ENCODE measurements at places on chromosomes 16 and 17.

GRCh38 chr16:3171855-3172593 lies 16.0 kb upstream of the OR1F1 start:
- peak; percentile 82 for DNase-seq

DNA sequence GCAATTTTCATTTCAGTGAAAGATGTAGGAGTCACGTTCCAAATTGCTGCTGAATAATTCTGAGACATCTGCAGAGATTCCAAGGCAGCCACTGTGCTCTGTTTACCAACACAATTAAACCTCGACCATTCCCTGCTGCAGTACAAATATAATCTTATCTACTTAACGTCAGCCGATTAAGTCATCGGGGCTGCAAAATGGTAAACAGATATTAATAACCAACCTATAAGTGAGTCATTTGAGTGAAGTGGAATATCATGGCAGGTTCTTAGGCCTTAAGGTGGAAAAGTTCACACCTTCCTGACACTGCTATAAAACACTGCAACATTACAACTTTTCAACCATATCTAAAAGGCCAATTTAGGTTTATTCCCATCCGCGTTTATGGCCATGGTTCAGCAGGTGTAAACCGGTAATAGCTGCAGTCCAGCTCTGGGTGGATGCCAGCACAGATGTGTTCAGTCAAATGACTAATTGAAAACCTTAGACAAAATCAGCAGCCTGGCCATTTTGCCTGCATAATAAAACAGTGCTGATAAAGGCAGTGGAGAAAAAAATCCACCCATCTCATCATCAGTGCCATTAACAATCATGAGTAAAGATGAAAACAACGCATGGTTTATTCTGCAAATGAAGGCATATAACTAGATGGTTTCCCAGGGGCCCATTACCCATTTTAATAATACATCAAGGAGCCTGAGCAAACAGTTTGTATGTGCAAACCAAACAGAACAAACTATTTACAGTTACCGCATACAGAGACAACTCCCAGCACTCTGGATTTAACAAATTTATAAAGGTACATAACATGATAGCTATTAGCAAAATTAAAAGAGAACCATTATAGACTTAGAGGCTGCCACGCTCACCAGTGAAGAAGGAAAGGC lies 202.9 kb upstream of the IRX3 start:
- DNase-seq = no peak

- no peak for DNase-seq
Observed at GRCh38 chr16:19329932-19330331, 44.4 kb downstream of the CLEC19A start.

GRCh38 chr17:81101614-81102306 lies 63.5 kb upstream of the PVALEF start:
- peak; percentile 91 for DNase-seq

GRCh38 chr16:89089120-89089519 lies 4.5 kb upstream of the ACSF3 start:
- DNase-seq = no peak

- no peak for DNase-seq
Observed at GRCh38 chr17:78239489-78239931, 8.1 kb downstream of the TMEM235 start.

- DNase-seq = no peak
Observed at GRCh38 chr17:78831688-78832540, 8.7 kb downstream of the USP36 start.

DNA sequence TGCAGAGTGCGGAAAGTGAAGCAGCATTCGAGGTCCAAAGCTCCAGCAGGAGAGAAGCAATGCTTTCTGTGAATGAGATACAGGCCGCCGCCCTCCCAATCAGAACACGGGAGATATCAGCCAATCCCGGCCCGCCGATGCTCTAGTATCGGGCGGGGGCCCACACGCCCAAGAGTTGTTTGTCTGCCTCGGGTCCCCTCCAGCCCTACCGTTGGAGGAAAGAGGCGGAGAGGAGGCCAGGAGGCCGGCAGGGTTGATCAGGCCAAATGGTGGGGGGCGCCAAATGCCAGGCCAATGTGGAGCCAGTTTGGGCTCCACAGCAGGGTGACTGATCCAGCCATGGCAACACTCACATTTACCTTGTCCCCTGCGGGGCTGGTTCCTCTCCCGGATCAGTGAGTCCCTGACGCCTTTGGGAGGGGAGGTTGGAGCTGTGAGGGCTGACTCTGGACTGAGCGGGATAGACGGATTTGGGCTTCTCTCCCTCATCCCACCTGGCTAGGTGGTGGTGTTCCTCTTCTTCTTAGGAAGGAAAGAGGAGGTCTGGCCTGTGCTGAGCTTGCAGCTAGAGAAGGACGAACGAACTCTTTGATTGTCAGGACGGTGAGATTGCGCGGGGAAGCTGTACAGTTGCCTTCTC lies 10.4 kb upstream of the CUEDC1 start:
- no peak for DNase-seq

DNA sequence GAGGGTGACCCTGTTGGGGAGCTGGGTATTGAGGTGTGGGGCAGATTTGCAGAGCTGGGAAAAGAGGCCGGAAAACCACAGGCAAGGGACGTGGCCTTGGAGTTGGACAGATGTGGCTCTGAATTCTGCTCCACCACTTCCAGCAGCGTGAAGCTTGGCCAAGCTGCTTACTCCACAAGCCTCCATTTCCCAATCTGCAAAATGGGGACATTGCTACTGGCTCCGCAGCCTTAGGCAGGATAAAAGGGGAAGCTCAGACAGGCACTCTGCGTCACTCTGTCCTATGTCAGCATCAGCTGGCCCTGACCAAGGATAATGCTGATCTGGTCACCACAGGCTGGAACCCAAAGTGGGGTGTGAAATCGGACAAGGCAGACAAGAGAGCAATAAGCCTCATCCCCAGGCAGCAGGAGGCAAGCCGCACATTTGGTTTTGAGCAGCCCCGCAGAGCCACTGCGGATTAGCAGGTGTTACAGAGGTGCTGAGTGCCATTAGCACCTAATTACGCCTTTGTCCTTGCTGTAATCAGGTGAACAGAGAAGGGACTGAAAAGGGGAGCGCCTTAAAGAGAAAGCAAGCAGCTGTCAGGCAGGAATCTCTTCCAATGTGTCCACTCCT lies 54.8 kb downstream of the SDK2 start:
- DNase-seq = no peak

DNA sequence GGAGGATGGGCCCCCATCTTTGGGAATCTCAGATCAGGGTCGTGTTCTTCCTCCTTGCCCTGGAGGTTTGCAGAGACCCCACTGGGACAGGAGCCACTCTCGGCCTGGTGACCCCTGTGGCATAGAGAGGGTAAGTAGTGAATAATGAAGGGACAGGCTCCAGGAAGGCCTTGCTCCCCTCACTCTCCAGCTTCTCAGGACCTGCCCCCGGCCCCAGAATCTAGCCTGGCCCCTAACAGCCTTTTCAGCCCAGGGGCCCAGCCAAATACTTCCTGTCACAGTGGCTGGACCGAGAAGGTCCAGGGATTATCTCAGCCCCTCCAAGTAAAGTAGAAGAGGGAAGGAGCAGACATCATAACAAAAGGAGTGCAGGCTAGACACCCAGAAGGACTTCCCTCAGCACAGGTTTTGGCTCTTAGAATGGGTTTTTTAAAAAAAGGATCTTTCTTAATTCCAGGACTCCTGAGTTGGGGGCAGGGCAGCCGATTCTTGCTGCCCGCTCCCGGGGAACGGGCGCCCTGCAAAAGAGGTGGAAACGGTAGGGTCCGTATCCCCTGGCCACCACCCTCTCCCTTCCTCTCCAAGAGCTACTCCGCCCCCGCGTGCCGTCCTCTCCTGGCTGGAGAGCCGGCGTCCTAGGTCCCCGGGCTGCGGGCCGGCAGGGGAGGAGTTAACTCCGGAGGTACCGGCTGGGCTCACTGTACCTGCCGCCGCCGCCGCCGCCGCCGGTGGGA lies 559 bp upstream of the NXPH3 start:
- DNase-seq = no peak

DNA sequence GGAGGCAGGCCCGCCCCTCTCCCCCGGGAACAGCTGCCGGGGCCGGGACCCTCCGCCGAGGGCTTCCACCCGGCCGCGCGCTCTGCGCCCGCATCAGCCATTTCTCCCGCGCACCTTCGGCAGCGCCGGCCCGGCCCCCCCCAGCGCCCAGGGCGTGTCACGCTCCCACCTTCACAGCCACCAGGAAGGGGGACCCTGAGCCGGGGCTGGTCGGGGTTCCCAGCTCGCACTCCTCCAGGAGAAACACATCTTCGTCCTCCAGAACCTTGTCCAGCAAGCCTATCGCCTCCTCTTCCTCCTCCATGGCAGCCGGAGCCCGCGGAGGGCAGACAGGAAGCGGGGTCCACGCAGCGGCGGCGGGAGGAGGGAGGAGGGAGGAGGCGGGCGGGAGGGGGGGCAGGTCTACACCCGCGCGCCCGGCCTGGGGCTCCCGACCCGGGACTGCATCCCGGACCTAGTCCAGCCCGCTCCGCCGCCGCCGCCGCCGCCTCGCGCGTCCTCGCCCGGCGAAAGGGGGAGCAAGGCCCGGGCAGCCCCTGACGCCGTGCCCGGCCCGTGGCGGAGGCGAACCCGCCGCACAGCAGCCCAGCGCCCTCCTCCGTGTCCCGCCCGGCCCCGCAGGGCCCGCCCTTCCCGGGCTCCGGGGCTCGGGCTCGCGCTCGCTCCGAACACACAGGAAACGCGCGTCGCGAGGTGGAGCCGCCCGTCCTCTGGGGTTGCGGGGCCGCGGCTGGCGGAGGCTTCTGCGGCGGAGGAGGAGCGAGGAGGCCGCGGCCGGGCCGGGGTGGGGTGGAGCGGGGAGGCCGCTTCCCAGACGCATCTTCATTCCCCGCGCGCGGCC lies 70.8 kb downstream of the ABR start:
- DNase-seq = peak; percentile 66

- DNase-seq = peak; percentile 41
Observed at GRCh38 chr17:49035470-49036269, 38.5 kb downstream of the IGF2BP1 start.

DNA sequence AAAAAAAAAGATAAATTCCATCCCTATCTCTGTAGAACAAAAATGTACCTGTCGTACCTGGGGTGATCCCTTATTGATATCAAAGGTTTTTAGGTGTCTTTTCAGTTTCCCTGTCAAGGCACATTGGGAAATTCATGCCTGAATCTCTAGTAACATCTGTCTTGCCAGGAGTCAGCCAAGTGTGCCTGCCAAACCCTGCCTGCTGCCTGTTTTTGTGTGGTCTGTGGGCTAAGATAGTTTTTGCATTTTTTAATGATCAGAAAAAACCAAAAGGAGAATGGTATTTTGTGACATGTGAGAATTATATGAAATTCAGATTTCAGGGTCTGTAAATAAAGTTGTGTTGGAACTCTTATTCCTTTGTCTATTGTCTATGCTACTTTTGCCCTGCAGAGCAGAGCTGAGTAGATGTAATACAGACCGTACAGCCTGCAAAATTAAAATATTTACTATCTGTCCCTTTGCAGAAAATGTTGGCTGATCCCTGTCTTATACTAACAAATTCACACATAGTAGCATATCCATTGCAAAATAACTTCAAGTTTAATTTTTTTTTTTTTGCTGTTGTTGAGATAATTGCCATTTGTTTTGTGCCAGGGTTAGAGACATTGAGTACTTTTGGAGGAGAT lies 13.0 kb upstream of the CHP2 start:
- DNase-seq = no peak

DNA sequence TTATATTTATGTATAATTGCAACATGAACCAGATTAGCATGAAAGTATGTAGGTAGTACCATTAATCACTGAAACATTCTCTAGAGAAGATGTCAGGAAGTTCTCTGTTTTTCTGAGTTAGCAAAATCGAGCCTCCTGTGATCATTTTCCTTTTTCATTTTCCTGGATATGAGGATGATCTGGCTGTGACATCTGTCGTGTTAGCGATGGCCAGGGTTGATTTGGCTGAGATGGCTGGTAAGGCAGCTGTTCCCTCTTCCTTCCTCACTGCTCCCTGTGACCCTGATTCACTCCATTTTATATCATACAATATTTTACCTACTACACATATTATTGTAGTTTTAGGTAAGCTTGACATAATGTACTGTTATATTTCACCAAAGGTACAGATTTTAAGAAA lies 10.3 kb downstream of the CNTNAP4 start:
- DNase-seq = no peak

DNA sequence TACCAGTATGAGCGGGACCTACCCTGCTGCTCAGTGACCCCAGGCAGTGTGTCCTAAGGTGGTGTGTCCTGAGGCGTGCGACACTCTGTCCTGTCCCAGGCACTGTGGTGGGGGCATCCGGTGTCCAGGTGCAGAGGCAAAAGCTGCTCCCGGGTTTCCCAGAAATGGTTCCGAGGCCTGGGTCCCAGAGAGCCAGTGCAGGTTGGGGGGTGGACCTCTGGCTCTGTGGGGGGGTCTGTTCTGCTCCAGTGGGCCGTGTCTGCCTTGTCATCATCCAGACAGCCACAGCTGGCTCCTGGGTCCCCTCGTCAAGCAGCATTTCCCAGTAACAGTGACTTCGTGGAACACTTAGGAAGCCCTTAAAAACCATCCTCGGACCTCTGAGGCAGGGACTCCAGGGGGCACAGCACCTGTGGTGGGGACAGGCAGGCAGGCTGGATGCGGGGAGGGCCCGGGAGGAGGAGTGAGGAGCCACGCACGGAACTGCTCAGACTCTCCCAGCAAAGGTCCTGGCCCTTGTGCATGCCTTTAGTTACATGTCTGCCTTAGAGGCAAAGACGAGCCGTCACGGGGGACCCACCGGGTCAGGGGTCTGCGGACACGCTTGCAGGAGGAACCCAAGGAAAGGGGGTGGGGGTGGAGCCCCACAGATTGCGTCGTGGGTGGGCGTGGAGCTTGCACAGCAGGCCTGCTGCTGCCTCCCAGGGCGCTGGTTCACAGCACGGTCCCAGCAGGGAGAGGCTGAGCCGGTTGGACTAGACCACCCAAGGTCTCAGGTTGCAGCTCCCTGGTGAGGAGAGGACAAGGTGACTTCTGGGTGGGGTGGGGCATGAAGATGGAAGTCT lies 5.6 kb downstream of the SLC16A3 start:
- DNase-seq = no peak

- DNase-seq = no peak
Observed at GRCh38 chr16:85402910-85403692, 210.0 kb upstream of the GSE1 start.

- DNase-seq = no peak
Observed at GRCh38 chr17:42772945-42773289, 332 bp upstream of the VPS25 start.

DNA sequence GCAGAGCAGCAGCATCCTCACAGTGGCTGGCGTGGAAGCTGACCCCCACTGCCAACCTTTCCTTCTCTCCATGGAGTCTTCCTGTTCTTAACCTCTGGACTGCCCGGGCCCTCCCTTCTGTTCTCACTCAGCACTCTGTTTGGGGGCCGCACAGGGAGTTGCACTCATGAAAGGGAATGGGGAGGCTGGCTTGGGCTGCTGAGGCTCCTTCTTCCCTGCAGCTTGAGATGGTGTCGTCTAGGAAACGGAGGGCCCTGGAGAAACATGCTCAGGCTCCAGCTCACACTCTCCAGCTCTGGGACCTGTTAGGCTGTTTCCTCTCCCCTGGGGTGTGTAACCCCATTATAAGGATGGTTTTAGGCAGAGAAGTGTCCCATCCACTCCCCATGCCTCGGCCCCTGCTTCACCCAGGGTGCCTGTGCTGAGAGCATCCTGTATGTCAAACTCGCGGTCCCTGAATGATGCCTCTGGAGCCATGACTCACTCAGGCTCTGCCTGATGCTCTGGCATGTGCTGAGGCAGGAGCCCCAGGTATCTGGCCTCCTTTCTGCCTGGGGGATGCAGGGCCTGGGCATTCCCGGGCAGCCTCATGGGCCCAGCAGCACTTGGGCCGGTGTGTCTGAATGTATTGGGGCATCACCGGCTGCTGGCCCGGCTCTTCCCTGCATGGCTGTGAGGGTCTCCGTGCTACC lies 18.9 kb downstream of the TMEM94 start:
- no peak for DNase-seq

- DNase-seq = no peak
Observed at GRCh38 chr17:11292491-11292890, 51.5 kb downstream of the SHISA6 start.

- DNase-seq = no peak
Observed at GRCh38 chr17:80781807-80782277, 209.8 kb upstream of the CHMP6 start.
